Activated T-helper 1 cell treated with anti-CD3 and anti-CD28 coated beads, Interleukin-12 subunit alpha, Interleukin-12 subunit beta, Interleukin-2, Interleukin-4 antibody, amounts not matched to agents 30 ng/mL and 10 ng/mL and 1 ng/mL, durations not matched to agents 14 hours and 24 hours and 36 hours (primary cell): ENCODE measurements at places on chromosomes 4 and X.

GRCh38 chr4:104493081-104493831 is 1.4 kb downstream of the CXXC4 start:
- DNase-seq, result no peak

GRCh38 chrX:143768976-143769375 is 48.4 kb upstream of the SPANXN2 start:
- DNase-seq, result no peak

DNA sequence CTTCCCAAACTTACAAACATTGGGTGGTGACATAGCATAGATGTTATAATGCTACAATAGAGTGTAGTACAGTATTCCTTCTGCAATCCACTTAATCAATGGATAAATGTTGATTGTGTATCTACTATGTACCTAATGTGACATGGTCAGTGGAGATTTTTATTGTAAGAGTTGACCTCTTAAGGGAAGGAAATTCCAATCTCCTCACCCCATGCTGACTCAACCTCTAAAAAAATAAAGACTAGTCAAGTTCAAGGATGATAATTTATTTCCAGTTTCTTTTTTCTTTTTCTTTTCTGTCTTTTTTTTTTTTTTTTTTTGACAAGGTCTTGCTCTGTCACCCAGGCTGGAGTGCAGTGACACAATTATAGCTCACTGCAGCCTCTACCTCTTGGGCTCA is 206.5 kb upstream of the STS start:
- no peak for DNase-seq

DNA sequence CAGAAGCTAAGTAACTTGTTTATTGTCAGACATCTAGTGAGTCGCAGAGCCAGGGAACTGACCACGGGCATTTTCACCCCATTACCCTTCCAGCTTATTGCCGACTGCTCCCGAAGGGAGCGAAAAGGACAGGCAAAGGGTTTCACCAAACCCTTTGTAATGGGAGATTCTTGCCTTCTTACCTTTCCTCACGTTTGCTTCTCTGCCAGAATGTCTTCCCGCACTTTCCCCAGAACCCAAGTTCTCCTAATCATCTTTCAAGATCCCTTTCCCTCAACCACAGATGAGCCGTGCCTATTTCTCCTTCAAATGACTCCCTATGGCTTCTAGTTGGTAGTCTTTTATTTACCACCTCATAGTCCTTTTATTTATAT is 520 bp upstream of the SRP72 start:
- no peak for DNase-seq

GRCh38 chr4:77922158-77923094 is 59.8 kb downstream of the MRPL1 start:
- DNase-seq, result no peak

DNA sequence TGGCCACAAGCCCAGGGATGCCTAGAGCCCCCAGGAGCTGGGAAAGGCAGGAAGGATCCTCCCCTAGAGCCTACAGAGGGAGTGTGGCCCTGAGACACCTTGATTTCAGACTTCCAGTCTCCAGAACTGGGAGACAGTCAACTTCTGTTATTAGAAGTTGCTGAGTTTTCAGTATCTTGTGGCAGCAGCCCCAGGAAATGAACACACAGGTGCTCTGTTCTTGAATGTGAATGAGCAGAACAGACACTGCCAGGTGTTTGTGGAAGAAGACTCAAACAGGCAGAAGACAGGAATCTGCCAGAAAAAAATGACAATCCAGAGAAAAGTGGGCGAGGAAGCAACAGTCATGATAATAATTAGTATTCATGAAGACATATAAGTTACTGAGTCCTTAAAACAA is 64.5 kb upstream of the STS start:
- DNase-seq, result no peak

- DNase-seq, result no peak
These were observed 86.5 kb upstream of the ZIC3 start for GRCh38 chrX:137479386-137479785.

- DNase-seq, result no peak
These were observed 229.4 kb upstream of the GALNTL6 start for GRCh38 chr4:171583790-171584189.

GRCh38 chr4:90904021-90904420 is 776.8 kb downstream of the CCSER1 start:
- DNase-seq, result no peak

DNA sequence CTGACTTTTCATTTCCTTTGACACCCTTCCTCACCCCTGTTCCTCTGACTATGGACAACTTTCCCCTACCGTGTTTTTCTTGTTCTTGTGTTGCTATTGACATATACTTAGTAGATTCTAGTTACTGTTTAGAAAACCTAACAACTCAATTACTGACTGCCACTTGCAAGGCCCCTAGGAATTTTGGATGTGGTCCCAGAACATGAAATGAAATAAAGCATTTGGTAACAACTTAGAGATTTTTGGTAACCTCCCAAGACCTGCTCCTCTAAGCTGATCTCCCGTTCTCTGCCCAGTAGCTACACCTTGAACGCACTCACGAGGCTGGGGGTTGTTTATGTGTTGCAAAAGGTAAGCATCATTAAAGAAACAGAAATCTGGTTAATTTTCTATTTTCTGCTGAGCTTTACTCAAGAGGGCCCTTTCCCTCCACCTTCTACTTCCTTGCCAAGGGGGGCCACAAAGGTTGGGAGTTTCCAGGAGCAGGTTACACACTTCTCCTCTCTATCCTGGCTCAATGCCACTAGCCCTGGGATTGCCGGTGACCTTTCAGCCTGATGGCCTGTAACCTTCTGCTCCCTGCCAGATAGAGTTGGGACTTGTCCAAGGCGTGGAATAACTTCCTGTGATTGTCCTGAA is 20.5 kb downstream of the GAB3 start:
- no peak for DNase-seq

- DNase-seq, result no peak
These were observed 71.1 kb downstream of the HADH start for GRCh38 chr4:108060686-108061321.

- DNase-seq, result no peak
These were observed 181.0 kb downstream of the MAML3 start for GRCh38 chr4:139973015-139973414.

GRCh38 chr4:186096681-186097165 is 7.8 kb upstream of the FAM149A start:
- DNase-seq, result no peak

DNA sequence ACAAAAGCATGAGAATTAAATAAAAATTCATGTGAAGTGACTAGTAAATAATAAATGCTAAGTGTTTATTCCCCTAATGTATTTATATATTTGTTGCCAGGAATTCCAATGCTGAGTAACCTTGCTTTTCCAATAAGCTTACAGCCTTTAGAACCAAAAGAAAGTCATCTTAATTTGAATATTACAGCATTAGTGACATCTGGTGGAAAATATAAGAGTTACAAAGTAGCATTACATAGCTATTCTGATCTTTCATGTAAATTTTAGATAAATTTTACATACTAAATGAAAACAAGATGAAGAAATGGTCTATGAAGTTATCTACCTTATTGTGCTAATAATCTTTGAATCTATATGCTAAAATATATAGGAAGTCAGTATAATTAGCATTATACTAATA is 10.4 kb downstream of the MAD2L1 start:
- DNase-seq, result no peak

DNA sequence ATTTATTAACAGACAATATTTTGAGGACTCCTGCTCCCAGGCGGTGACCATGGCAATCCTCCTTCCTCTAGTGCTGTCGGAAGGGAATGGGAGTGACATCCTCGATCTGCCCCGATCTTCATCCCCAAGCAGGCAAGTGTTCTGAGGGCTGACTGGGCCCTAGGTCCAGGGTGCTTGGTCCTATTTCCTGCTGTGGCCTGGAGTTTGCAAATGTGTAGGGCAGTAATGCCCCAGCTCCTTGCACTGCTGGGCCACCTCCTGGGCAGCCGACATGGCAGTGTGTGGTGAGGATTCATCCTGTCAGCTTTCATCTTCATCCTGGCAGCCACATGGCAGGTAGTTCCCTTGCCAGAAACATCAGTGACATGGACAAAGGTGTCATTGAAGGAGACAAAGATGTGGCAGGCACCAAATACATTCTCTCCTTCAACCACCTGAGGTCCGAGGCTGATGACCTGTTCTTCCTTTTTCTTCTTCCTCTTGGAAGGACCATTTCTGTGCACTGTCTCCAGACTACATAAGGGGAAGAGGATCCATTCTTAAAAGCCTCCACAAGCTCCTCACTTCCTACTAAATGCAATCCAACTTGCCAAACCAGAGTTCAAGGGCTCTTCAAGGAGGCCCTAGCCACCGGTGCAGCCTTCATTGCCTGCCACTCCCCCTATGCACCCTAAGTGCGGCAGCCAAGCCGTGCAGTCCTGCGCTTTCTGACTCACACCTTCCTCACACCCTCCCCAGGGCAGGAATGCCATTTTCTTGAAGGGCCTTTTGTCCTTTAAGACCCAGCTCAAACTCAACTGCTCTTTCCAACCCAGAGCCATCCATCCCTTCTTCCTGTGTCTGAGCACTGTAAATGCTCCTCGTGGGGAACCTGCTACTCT is 65.7 kb downstream of the TMEM154 start:
- DNase-seq, result no peak

DNA sequence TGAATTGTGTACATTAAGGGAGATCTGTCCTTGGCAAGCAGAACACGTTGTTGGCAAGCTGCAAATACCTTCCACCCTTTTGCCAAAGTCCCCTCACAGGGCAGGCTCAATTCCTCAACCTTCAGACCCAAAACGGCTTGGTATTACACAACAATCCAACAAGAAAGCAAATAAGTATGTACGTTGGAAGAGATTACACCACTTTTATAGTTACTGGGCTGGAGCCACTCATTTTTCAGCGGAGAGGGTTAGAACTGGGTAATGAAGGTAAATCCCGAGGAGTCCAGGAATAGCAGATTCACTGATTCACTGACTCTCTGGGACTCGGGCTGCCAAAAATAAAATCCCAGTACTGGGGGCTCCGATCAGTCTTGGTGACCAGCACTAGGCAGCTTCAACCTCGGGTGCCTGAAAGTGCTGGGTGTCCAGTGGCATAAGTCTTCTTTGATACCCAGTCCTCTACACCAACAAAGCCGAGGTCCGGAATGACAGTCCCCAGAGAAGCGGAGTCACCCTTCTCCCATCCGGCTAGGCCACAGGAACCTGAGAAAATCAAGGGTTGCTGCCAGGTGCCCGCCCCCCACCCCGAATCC is 587 bp downstream of the TIMM8A start:
- DNase-seq, result no peak

DNA sequence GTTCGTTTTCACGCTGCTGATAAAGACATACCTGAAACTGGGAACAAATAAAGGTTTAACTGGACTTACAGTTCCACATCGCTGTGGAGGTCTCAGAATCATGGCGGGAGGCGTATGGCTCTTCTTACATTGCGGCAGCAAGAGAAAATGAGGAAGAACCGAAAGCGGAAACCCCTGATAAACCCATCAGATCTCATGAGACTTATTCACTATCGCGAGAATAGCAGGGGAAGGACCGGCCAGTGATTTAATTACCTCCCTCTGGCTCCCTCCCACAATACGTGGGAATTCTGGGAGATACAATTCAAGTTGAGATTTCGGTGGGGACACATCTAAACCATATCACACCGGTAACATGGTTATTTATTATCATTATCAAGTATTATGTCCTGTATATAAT is 2204.5 kb downstream of the ARAP2 start:
- no peak for DNase-seq
